Right atrium auricular region (tissue), 2 donors: ENCODE measurements at places on chromosomes 6 and 20. TPM values are rescaled to one million over a fixed set of nuclear protein-coding genes. Genes with fewer than 3 reads are reported as not detected.

Gene FNDC11
- total RNA-seq = not detected

Gene PRKN
- total RNA-seq = 19.3 TPM

Gene PHF20
- total RNA-seq = 34.7 TPM

Gene PDE10A
- total RNA-seq = 3.6 TPM

Gene PDYN
- total RNA-seq = not detected

Gene PHACTR1
- total RNA-seq = 46.0 TPM

Gene PPP1R3G
- total RNA-seq = 8.8 TPM

Gene BACH2
- total RNA-seq = 2.2 TPM

DNA sequence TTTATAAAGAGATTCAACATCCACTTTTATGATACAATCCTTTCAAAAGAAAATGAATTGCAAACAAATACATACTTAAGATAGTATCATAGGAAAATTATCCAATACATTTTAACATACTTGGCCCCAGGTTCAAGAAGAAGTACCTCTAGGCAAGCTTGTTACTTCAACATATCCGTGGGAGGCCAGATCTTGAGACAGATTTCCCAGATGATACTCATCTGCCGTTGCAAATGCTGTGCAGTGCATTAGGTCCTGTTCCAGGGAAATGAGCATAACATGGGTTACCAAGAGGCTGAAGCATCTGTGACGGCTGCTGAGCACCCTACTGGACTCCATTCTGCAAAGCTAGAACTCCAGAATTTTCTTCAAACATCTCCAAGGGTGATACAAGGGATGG, 15.6 kb downstream of the RMND1 start:
- H3K4me3 ChIP-seq = no peak overlapping the region
- no peaks in the 10 kb centered on the region for H3K27me3 ChIP-seq
- peaks cover 6% of the 10 kb centered on the region for H3K36me3 ChIP-seq

DNA sequence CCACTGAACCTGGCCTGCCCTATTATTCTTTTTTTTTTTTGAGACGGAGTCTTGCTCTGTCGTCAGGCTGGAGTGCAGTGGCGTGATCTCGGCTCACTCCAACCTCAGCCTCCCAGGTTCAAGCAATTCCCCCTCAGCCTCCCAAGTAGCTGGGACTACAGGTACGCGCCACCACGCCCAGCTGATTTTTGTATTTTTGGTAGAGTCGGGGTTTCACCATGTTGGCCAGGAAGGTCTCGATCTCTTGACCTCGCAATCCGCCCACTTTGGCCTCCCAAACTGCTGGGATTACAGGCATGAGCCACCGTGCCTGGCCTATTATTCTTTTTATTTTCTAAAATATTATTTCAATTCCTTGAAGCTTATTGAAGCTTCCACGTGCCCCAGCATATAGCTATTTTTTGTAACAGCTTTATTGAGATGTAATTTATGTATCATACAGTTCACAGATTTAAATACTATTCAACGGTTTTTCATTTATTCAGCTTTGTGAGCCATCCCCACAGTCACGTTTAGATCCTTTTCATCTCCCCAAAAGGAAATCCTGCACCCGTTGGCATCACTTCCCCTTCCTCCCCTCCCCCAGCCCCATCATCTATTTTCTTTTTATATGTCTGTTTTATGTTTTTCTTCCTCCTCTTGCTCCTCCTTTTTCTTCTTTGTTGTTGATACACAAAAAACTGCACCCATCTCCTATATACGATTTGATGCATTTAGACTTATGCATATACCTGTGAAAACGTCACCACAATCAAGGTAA, 13.5 kb upstream of the MDFI start:
- peaks cover 7% of the 10 kb centered on the region for H3K4me1 ChIP-seq
- no peaks in the 10 kb centered on the region for H3K36me3 ChIP-seq
- H3K27ac ChIP-seq = no peak overlapping the region
- no peak for DNase-seq

- no peak overlapping the region for H3K27ac ChIP-seq
- no peaks in the 10 kb centered on the region for H3K27me3 ChIP-seq
- no peak overlapping the region for H3K4me3 ChIP-seq
- peak; percentile 85 for DNase-seq
- H3K36me3 ChIP-seq = no peaks in the 10 kb centered on the region
Measured at GRCh38 chr20:39775110-39775509, 813.0 kb downstream of the DHX35 start.

DNA sequence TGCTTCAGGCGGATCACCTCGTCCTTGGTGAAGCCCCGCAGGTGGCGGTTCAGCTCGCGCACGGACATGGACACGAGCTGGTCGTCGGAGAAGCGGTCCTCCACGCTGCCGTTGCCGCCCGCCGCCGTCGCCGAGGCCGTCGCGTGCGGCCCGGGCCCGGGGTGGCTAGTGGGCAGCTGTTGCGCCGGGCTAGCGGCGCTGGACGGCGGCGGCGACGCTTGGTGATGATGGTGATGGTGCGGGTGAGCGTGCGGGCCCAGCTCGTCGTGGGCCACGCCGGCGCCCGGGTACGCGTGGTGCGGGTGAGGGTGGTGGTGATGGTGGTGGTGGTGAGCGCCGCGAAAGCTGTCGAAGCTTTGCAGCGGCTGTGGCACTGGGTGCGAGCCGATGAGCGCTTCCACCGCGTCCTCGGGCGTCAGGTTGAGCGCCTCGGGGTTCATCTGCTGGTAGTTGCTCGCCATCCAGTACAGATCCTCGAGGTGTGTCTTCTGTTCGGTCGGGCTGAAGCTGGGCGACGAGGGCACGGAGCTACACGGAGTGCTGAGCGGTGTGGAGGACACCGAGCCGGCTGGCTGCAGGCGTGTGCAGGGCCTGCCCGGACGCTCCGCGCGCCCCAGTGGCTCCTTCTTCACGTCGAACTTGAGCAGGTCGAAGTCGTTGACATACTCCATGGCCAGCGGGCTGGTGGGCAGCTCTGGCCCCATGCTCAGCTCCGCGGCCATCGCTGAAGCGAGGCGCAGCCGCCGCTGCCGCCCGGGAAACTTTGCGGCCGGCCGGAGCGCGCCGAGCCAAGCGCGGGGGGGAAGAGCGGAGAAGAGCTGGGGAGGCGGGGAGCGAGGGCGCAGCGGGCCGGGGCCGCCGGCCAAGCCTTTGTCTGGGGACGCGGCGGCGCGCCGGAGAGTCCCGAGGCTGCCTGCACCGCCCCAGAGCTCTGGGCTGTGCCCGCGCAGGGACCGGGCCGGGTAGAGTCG, 622 bp downstream of the MAFB start:
- peak overlapping the region; percentile 88 for H3K27ac ChIP-seq
- peak overlapping the region; percentile 55 for H3K4me3 ChIP-seq
- peaks cover 10% of the 10 kb centered on the region for H3K27me3 ChIP-seq
- no peaks in the 10 kb centered on the region for H3K36me3 ChIP-seq

DNA sequence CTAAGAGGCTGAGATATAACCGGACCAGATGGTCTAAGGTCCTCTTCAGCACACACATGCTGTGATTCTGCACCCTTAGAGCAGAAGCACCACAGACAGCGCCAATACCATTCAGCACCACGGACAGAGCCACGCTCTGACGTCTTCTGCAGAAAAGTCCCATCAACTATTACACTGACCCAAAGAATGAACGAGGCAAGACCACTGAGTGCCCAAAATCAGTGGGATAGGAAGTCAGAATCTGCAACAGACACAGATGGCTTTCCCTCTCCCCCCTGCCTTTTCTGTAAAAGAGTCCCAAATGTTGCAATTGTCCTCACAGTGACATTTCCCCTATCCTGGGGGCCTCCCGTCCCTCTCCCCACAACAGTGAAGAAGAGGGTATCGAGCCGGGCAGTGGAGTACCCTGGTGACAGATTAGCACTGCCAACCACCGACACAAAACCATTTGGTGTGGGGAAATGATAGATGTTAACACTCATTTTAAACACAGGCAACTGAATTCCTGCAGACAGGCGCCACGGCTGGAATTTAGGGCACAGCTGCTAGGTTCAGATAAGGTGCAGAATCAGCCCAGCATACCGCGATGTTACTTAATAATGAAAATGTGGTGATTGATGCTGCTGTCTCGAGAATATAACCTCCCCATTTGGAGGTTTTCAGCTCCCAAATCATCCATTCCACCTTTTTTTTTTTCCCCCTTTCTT, 66.6 kb upstream of the CTNNBL1 start:
- no peaks in the 10 kb centered on the region for H3K27me3 ChIP-seq
- no peak for DNase-seq
- no peaks in the 10 kb centered on the region for H3K36me3 ChIP-seq
- H3K4me1 ChIP-seq = no peaks in the 10 kb centered on the region

GRCh38 chr6:159461266-159461665, 231.8 kb downstream of the SOD2 start:
- DNase-seq = no peak
- H3K27ac ChIP-seq = no peak overlapping the region
- no peaks in the 10 kb centered on the region for H3K4me1 ChIP-seq
- no peaks in the 10 kb centered on the region for H3K27me3 ChIP-seq

GRCh38 chr6:107658920-107659865, 164.9 kb downstream of the SCML4 start:
- no peaks in the 10 kb centered on the region for H3K4me1 ChIP-seq
- DNase-seq = no peak
- no peaks in the 10 kb centered on the region for H3K36me3 ChIP-seq
- H3K27me3 ChIP-seq = no peaks in the 10 kb centered on the region
- no peak overlapping the region for H3K27ac ChIP-seq

- H3K4me1 ChIP-seq = no peaks in the 10 kb centered on the region
- no peaks in the 10 kb centered on the region for H3K36me3 ChIP-seq
- no peaks in the 10 kb centered on the region for H3K27me3 ChIP-seq
- no peak for DNase-seq
Measured at GRCh38 chr6:91098006-91098405, 511.1 kb upstream of the MAP3K7 start.

GRCh38 chr20:60192326-60192725, 234.1 kb downstream of the CDH26 start:
- no peaks in the 10 kb centered on the region for H3K27me3 ChIP-seq
- H3K4me3 ChIP-seq = no peak overlapping the region
- DNase-seq = no peak

GRCh38 chr6:134902936-134903335, 47.0 kb downstream of the ALDH8A1 start:
- no peaks in the 10 kb centered on the region for H3K36me3 ChIP-seq
- no peak for DNase-seq
- H3K4me3 ChIP-seq = no peak overlapping the region
- no peaks in the 10 kb centered on the region for H3K27me3 ChIP-seq

DNA sequence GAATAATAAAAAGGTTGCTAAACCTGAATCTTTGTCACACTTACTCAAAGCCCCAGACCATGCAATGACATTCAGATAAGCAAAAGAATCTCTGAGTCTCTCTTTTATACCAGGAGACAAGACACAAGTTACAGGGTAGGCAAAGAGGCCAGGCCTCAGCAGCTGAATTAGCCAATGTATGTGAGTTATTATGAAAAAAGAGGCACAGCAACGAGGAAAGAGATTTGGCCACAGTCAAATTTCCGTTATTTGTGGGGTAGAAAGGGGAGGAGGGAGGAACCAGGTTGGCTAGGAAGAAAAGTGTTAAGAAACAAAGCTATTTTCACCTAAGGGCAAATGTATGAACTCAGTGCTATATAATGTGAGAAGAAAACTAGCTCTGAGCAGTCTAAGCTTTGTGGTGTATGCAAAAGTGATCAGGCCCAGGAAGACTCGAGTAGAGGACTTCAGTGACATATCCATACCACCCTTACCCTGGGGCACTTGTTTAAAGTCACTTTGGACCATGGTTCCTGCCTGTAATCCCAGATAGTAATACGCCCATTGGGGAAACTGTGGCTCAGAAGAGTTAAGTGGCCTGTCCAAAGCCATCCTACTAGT, 19.1 kb downstream of the IPCEF1 start:
- H3K27me3 ChIP-seq = no peaks in the 10 kb centered on the region
- H3K4me1 ChIP-seq = no peaks in the 10 kb centered on the region
- H3K27ac ChIP-seq = no peak overlapping the region
- no peak overlapping the region for H3K4me3 ChIP-seq
- no peak for DNase-seq

- H3K27ac ChIP-seq = no peak overlapping the region
- H3K27me3 ChIP-seq = no peaks in the 10 kb centered on the region
- H3K4me1 ChIP-seq = no peaks in the 10 kb centered on the region
Measured at GRCh38 chr6:106064756-106065155, 21.4 kb upstream of the PRDM1 start.

GRCh38 chr6:153816366-153816765, 222.7 kb upstream of the OPRM1 start:
- no peak for DNase-seq
- H3K27me3 ChIP-seq = no peaks in the 10 kb centered on the region
- H3K4me3 ChIP-seq = no peak overlapping the region
- no peaks in the 10 kb centered on the region for H3K36me3 ChIP-seq

DNA sequence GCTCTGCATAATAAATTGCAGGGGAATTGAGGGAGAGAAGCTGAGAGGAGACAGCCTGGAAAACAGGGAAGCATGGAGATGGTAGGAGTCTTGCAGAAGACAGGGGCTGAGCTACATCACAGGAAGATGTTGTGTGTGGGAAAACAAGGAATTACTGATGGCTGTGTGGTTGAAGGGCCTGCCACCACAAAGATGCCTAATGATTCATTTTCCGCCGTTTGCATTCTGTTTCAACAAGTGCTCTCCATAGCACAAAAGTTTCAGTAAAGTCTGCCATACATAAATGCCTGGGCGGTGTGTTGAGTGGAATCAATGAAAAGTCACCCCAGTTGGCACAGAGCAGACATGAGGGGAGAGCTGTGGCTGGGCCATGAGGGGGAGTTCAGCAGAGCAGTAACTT, 5.6 kb upstream of the KLHL31 start:
- DNase-seq = no peak
- no peaks in the 10 kb centered on the region for H3K27me3 ChIP-seq
- no peaks in the 10 kb centered on the region for H3K36me3 ChIP-seq

GRCh38 chr6:56671160-56671559, 28.5 kb upstream of the DST start:
- no peak overlapping the region for H3K4me3 ChIP-seq
- H3K4me1 ChIP-seq = peaks cover 35% of the 10 kb centered on the region
- H3K36me3 ChIP-seq = no peaks in the 10 kb centered on the region
- DNase-seq = no peak

DNA sequence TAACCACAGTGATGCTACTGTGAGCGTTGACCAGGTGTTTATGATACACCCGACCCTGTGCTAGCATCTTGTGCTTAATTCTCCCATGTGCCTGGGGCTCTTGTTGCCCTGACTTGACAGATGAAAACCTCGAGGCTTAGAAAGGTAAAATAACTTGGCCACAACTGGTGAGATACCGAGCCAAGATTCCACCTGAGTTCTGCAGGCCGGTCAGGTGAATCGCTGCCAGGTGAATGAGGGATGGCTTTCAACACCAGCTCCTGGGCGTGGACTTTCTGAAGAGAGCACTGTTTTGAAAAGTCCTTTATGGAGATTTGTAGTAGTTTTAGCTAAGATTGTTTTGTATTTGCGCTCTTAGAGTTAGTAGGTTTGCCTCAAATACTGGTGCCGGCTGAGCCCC, 12.2 kb upstream of the ZNF831 start:
- no peak overlapping the region for H3K4me3 ChIP-seq
- no peak overlapping the region for H3K27ac ChIP-seq
- no peaks in the 10 kb centered on the region for H3K36me3 ChIP-seq
- peaks cover 43% of the 10 kb centered on the region for H3K4me1 ChIP-seq
- no peaks in the 10 kb centered on the region for H3K27me3 ChIP-seq
